ENCODE measurements at places on chromosomes 6 and 20.

DNA sequence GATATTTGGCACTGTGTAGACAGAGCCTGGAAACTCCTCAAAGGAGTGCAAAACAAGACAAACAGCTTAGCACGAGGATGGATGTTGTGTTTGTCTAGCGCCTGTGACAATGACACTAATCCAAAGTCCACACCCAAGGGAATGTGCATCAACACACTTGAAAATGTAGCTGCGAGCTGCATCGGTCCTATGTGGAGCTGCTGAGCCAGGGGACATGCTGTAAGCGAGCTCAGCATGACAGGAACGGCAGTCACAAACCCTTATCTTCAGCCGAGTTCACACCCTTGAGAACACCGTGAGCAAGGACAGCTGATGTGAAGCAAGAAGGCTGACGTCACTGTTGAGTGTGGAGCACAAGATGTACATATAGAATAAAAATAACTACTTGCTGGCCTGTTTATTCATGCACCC, 684.3 kb downstream of the QKI start:
- no peak for DNase-seq

DNA sequence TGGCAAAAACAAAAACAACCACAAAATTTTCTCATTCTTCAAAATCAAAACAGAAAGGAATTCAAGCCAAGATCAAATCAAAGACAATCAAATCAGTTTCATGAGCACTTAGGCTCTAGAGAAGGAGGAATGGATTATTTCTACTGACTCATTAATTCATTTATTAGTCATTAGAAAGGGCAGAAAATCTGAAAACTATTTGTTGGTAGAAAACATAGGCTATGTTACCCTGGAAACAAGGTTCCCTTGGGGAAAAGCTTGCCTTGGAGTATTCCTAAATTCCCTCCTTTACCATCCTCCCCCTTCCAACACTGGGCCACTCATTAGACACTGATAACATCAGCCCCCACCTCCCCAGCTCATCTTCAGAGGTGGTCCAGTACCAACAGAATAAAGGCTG, 17.5 kb downstream of the KIF16B start:
- DNase-seq = no peak

DNA sequence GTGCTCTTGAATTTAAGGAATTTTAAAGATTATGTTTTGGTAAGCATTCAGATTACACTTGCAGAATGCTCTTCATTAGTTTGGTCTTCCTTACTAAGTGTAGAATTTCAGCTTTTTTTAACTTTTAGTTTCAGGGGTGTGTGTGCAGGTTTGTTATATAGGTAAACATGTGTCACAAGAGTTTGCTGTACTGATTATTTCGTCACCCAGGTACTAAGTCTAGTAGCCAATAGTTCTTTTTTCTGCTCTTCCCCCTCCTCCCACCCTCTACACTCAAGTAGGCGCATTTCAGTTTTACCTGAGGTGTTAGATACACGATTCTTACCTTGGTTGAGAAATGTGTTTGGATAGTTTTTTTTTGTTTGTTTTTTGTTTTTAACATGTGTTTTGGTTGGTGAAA, 68.3 kb downstream of the AFG1L start:
- no peak for DNase-seq

DNA sequence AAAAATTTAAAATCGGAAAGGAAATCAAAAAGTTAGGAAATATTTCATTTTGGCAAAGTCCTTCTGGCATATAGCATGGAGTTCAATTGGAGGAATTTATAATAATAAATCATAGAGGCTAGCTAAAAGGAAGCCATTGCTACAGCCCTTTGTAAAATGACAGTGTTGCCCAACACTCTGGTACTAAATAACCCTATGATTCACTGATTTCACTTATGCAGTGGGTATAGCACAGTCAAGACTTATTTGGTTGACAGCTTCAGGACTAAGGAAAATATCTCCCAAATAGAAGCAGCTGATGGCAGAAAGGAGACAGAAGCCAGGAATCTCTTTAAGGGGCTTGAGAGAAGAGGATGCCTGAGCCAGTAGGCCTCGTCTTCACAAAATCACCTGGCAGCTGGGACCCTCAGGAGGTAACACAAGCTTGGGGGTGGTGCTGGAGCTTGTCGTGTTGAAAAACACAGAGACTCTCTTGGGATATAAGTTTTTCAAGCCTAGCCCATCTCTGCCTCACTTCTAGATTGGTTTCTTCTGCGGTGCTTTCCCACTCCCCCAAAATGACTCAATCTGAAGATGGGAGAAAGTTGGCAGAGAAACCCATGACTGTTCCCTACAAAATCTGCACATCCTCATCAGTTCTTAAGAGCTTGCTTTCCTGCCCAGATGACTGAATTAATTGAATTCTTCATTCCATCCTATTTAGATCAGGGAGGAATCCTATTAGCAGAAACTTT, 38.4 kb upstream of the EYA4 start:
- DNase-seq = no peak

DNA sequence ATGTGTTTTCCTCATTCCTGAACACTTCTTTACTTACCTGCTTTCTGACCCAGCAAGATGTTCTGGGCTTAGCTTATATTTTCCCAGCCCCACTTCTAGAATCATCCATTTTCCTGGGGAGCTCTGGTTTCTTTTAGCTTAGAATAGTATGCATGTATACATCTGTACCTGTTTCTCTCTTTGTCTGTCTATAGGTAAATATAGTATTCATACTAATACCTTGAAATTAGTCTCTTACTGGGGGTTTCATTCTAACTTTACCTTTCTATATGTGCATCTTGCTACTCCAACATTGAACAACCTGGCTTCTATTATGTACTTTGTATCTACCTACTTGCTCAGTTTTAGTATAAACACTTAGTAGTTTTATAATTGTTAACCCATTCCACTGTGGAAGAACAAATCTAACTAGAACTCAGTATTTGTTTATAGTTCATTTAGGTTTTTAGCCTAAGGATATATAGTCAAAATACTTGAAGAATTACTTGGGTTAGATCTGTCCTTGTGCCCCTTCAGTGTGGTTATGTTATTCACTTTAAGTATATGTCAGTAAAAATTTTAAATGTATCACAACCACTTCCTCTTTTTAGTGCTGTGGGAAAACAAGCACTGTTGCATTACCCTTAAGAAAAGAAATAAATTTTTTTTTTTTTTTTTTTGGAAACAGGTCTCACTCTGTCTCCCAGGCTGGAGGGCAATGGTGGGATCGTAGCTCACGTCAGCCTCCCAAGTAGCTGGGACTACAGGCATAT, 54.0 kb downstream of the ASXL1 start:
- no peak for DNase-seq

DNA sequence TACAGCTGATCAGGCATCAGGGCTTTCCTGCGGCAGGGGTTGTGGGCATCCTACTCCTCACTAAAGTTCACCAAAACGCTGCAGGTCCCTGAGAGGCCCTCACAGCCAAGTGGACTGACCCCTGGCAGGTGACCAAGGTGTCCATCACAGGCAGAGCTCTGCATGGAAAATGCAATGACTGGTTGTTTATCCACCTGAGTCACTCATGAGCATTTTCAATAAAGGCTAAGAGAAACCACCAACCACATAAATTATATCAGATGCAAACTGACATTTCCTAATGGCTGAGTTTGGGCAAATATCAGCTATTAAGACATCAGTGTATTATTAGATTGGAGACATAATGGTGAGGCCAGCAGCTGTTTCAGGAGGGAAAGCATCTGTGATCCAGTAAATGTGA, 152.7 kb upstream of the SYNDIG1 start:
- DNase-seq = no peak

DNA sequence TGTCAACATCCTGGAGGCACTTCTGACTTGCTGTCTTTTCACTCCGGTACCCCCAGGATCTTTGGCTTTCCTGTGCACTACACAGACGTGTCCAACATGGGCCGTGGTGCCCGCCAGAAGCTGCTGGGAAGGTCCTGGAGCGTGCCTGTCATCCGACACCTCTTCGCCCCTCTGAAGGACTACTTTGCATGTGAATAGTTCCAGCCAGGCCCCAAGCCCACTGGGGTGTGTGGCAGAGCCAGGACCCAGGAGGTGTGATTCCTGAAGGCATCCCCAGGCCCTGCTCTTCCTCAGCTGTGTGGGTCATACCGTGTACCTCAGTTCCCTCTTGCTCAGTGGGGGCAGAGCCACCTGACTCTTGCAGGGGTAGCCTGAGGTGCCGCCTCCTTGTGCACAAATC, 12.0 kb upstream of the MAPRE1 start:
- no peak for DNase-seq

DNA sequence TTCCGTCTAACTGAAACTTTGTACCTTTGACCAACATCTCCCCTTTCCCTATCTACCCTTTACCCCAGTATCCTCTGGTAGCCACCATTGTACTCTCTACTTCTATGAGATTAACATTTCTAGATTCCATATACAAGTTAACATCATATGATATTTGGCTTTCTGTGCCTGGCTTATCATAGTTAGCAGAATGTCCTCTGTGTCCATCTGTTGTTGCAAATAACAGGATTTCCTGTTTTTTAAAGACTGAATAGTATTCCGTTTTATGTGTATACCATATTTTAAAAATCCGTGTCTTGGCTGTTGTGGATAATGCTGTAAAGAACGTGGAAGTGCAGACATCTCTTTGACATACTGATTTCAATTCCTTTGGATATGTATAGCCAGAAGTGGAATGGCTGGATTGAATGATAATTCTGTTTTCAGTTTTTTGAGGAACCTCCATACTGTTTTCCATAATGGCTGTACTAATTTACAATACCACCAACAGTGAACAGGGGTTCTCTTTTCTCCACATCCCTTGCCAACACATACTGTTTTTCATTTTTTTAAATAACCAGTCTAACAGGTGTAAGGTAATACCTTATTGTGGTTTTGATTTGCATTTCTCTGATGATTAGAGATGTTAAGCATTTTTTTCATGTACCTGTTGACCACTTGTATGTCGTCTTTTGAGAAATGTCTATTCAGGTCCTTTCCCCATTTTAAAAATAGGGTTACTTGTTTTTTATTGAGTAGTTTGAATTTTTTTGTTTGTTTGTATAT, 53.8 kb downstream of the CDC5L start:
- DNase-seq = no peak

- DNase-seq = no peak
Observed at GRCh38 chr6:5960456-5960855, 46.3 kb downstream of the NRN1 start.

GRCh38 chr20:33654680-33655161, 7.4 kb upstream of the C20orf144 start:
- DNase-seq = no peak

GRCh38 chr6:41222513-41222912, 5.6 kb upstream of the TREML4 start:
- no peak for DNase-seq

- no peak for DNase-seq
Observed at GRCh38 chr6:82257088-82257774, 9.7 kb upstream of the IBTK start.

- no peak for DNase-seq
Observed at GRCh38 chr6:44058617-44059358, 68.5 kb downstream of the MRPL14 start.

- no peak for DNase-seq
Observed at GRCh38 chr6:143039548-143039947, 21.1 kb upstream of the AIG1 start.

DNA sequence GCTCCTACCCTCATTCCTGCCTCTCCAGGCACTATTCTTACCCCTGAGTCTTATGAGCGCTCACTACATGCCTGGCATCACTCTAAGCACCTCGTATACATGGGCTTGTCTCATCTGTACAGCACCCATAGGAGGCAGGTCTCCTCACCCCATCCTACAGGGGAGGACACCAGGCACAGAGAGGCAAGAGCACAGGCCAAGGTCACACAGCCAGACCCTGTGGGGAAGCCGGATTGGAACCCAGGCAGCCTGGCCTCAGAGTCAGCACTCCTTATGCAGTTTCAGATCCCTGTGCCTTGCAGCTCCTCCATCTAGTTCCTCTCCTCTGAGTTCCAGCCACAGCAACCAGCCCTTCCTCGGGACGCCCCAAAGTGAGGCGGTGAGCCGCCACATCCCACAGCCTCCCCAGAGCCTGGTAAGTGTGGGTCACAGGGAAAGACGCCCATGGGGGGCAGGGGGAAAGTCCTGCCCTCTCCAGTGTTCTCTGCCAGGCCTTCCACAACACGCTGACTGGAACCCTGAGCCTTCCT, 103.3 kb downstream of the NFATC2 start:
- DNase-seq = no peak

- DNase-seq = no peak
Observed at GRCh38 chr20:64011366-64011779, 24.6 kb upstream of the C20orf204 start.

- no peak for DNase-seq
Observed at GRCh38 chr6:168347053-168347452, 27.5 kb upstream of the DACT2 start.

- no peak for DNase-seq
Observed at GRCh38 chr6:154632119-154632518, 101.1 kb upstream of the SCAF8 start.

DNA sequence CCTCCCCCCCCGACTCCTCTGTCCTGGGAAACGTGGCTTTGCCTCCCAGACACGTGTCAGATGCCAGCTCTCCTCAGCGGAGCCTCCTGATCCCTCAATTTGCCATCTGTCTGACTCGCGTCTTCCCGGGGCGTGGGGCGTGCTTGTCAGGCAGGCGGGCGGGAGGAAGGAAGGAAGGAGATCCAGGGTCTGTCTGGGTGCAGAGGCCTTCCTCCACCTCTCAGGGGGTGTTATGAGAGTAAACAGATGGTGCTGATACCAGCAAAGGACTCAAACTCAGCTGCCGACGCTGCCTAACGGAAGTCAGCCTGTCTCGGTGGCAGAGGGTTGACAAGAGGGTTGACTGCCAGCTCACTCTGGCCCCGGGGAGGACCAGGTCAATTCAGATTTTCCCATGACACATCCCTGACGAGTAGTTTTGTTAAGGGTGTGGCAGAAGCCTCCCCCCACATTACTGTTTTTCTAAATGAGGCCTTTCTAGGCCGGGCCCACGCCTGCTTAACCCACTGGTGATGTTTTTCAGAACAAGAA, 17.0 kb downstream of the UQCC2 start:
- peak; percentile 52 for DNase-seq

DNA sequence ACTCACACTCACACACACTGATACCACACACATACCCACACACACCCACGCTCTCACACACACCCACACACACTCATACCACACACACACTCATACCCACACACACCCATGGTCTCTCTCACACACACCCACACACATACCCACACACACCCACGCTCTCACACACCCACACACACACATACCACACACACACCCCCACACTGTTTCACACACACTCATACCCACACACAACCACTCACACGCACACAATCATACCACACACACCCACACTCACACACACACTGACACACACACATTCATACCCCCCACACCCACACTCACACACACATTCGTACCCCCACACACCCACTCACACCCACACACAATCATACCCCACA, 158.1 kb downstream of the SMOC2 start:
- DNase-seq = no peak

GRCh38 chr6:51118792-51119191, 300.1 kb downstream of the TFAP2B start:
- no peak for DNase-seq

DNA sequence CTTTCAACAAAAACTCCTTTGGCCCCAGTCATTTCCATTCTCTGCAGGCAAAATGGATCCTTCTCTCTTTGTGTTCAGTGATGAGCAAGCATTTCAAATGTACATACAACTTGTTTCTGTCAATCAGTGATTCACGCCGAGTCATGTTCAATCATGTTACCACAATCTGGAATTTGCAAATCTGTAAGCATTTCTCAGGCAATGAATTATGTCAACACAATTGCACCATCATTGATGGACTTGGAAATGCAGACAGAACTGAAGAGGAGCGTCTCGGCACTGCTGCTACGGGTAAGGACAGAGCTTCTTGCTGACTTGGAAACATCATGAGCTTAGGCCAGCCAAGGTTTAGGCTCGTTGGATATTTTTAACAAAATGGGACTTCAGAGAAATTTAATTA, 132.8 kb upstream of the AGPAT4 start:
- DNase-seq = no peak

GRCh38 chr6:125533710-125534397, 215.6 kb upstream of the HEY2 start:
- DNase-seq = no peak

Measured in activated CD4-positive, CD25-positive, alpha-beta regulatory T cell treated with anti-CD3 and anti-CD28 coated beads, Interleukin-2, amount 50 U/mL, for 72 hours (primary cell).